ENCODE measurements at places on chromosomes 2 and 18.
A peak's percentile ranks its signal among the peaks of the same experiment; 100 is the strongest.

DNA sequence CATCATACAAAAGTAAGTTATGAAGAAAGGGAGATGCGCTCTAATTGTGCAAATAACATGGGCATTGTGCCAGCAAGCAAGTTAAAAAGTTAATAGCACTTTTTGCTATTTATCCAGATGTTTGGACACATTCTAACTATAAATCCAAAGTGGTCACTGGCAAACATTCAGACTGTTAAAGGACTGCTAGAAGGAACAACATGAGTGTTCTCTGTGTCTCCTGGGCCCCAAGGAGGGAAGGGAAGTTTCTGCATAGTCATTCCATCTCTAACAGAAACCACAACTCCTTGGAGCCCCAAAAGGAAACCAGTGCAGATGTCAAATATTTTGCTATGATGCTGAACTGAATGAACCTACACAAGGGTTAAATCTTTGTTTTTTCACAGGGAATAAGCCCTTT lies 213.3 kb upstream of the HNRNPA3 start:
- DNase-seq = no peak

- peak; percentile 36 for DNase-seq
Observed at GRCh38 chr18:74334242-74334893, 18.7 kb downstream of the C18orf63 start.

DNA sequence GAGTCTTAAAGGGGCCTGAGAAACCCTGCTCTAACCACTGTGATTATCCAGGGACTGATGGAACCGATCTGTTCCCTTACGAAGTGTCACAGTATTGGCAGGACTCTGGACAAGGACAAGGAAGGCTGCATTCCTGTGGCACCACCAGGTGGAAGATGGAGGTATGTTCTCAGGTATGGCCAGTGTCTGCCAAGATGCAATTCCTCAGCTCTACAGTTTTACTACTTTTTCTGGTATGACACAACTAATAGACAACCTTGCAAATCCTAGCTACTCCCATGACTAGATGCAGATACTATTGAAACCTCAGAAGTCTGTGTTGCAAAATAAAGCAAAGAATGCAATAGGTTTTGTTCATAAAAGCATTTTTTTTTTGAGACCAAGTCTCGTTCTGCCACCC lies 14.6 kb downstream of the RAB31 start:
- no peak for DNase-seq

GRCh38 chr2:154537024-154537423 lies 161.5 kb upstream of the KCNJ3 start:
- DNase-seq = no peak

DNA sequence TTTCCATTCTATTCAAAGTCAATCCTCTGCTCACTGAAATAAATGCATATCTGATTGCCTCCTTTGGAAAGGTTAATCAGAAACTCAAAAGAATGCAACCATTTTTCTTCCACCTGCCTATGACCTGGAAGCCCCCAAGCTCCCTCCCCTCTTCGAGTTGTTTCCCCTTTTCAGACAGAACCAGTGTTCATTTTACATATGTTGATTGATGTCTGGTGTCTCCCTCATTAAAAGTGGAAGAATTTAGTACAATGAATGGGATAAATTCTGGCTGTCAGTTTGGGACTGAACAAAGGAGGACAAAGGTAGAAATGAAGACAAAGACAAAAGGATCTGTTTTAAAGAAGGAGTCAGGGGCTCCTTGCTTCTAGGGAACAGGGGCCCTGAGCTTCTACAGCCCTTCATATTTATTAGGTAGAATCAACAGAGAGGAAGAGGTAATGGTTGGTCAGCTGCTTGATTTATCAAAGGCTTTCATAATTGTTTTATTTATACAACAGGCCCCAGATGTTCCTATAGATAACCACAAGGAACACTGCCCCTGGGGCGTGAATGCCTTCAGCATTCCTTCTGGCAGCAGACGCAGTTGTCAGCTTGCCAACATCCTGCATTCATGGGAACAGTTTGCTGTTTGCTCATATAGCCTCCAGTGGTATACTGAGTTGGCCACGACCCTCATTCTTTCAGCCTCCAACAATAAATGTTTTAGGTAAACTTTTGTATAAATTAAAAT lies 949.8 kb upstream of the LRATD1 start:
- no peak for DNase-seq

DNA sequence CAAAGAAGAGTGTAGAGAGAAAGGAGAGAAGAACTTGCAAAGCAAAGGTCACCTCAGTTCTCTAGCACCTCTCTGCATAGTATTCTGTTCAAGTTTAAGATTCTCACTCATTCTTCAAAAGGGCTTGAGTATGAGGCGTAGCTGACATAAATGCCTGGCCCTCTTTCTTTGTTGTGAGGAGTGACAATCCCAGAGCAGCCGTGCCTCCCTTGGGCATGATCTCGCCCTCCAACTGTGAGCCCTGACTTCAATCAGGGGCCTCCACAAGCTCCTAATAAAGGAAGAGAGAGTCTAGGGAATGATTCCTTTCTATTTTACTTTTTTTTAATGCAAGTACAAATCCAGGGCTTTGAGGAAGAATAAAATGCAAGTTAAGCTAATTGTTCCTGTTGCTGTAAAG lies 402.7 kb downstream of the LRP1B start:
- DNase-seq = no peak

DNA sequence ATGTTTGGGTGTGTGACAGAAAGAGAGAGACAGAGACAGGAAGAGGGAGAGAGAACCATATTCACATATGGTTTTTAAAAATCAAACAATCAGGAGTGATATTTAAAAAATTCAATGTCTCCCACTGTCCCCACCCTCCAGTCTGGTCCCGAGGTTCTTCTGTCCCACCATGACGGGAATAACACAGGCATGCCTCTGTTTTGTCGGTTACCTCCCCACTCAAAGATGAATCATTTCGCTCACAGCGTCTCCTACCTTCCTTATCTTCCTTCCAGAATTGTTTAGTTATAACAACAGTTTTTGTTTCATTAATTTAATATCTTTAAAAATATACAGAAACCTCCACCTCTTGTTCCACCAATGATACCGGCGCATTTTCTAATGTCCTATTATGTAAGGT lies 113.0 kb downstream of the KCNF1 start:
- DNase-seq = no peak

- no peak for DNase-seq
Observed at GRCh38 chr2:74768401-74768914, 65.5 kb upstream of the HK2 start.

DNA sequence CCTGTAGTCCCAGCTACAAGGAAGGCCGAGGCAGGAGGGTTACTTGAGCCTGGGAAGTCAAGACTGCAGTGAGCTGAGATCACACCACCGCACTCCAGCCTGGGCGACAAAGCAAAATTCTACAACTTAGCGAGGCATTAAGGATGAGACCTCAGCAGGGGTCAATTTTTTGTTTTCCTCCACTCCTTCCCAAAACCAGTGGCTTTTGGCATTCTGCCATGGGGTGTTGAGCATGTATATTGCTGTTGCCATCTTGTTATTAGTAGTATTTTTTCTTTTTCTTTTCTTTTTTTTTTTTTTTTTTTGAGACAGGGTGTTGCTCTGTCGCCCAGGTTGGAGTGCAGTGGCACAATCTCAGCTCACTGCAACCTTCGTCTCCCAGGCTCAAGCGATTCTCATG lies 8.9 kb upstream of the GIGYF2 start:
- no peak for DNase-seq

DNA sequence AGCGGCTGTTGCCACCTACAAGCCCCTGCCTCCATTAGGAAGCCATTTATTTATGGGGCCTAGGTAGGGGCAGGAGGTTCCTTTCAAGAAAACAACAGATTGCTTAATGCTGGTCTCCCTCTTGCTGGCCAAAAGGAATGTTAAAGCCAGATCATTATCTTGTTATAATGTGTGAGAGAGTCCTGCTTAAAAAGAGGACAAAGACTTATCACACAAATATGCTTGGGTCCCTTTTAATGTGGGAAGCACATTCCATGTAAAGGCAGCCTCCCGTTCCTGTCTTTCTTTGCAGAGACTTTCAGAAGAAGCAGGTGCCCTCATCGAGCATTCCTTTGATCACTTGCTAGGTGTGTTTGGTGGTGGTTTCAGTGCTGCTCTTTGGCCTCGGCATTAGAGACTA lies 76.4 kb downstream of the AGAP1 start:
- DNase-seq = no peak

GRCh38 chr2:224883700-224884099 lies 158.6 kb downstream of the DOCK10 start:
- DNase-seq = no peak

GRCh38 chr2:6078414-6078813 lies 386.2 kb downstream of the SOX11 start:
- no peak for DNase-seq

DNA sequence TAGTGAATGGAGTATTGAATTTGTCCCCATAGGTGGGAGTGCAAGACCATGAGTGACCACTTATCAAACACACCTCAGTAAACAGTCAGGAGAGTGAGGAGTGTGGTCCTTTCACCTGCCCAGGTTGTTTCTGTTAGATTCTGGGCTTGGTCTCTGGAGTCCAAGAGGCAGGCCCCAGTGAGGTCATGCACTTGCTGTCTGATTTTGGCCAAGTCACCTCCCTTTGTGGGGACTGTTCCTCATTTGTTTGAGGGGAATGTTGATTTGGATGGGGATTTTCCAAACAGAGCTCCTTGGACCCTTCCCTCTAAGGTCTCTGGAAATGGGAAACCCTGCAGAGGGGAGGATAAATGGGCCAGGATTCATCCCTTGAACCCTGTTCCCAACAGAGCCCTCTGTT lies 7.3 kb downstream of the IL1RN start:
- no peak for DNase-seq

- no peak for DNase-seq
Observed at GRCh38 chr2:54388076-54388475, 68.1 kb upstream of the SPTBN1 start.
